ENCODE measurements at places on chromosomes 3 and 15.

DNA sequence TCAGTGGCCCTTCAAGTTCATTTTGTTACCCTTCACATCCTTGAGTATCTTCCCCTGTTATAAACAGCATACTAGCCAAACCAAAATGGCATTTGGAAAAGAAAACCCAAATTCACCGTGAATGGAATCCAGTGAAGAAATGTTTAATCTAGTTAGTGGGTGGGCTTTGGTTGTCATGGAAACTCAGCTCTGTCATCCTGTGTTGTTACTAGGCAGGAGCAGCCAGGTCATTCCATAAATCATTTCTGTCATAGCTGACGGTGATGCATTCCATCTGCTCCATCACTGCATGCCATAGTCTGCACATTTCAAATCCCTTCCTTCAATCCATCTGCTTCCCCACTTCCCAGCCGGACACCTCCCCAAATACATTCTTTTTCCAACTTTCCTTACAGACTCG lies 140.4 kb upstream of the CGNL1 start:
- DNase-seq = peak; percentile 61

GRCh38 chr15:56759450-56759845 lies 26.1 kb upstream of the ZNF280D start:
- DNase-seq = peak; percentile 42

DNA sequence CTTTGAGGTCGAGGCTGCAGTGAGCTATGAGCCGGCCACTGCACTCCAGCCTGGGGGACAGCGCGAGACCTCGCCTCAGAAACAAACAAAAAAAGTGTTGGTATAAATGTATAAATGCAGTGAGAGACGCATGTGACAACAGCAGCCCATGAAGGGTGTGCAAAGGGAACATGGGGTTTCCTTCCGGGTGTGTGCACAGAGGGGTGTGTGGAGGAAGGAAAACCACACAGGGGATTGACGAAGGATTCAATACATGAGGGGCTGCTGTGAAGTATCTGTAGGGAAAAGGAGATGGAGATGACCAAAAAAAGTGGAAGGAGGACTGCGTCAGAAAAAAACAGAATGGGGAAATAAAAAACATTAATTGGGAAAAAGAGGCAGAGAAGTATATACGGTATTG lies 1.1 kb downstream of the MTFMT start:
- DNase-seq = no peak

DNA sequence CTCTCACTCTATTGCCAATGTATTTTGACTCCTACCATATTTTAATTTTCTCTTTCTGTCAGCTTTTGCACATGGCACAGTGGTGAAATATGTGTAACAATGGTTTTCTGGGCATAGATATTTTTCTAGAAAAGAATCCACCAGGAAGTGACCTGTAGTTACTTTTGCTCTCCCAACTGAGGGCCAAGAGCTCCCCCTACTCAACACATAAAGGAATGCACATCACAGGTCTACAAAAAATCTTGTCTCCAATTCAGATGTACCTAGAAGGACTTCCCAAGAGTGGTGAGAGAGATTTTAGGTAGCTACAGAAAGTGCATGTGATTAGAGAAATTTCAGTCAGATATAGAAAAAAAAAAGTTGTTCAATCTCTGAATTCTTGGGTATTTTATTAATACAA lies 15.6 kb downstream of the CPA3 start:
- DNase-seq = no peak

GRCh38 chr3:119588112-119588511 lies 8.8 kb downstream of the ADPRH start:
- DNase-seq = no peak

GRCh38 chr15:92178911-92179310 lies 214.8 kb upstream of the ST8SIA2 start:
- no peak for DNase-seq

DNA sequence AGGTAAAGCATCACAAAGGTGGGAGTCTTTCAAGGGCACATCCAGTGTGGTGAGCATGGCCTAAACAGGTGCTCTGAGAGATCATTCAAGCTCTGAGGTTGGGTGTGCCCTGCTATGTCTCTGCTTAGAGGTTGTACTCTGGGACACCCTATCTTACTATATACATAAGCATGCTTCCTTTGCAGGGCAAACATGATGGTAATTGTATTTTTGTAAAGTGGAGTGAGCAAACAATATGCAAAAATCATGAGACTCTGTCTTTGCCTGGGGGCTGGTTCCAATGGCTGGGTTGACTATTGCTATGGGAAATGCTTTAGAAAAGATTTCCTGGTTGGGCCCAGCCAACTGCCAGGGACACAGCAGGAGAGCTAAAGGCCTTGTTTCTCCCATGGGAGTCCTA lies 315.1 kb upstream of the TLE3 start:
- DNase-seq = no peak

GRCh38 chr15:82313446-82313845 lies 35.8 kb downstream of the GOLGA6L10 start:
- no peak for DNase-seq

- no peak for DNase-seq
Observed at GRCh38 chr15:68668926-68669600, 90.3 kb downstream of the CORO2B start.

DNA sequence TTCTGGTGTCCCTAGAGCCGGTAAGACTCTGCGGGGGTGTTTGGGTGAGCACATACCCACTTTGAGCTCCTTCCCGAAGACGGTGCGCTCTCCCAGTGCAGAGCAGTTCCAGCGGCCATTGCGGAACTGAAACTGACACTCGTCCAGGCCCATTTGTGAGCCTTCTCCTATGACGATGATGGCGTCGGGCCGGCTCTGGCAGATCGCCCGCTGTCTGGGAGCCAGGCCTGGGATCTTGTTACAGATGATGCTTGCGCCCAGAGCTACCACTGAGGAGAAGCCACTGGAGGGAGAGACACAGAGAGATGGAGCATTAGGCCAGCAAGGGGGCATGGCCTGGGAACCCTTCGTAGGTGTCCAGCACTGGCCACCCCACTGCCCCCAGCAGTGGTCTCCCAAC lies 5.0 kb downstream of the WNT7A start:
- no peak for DNase-seq

- DNase-seq = peak; percentile 88
Observed at GRCh38 chr15:90872486-90873184, 4.2 kb downstream of the FURIN start.

DNA sequence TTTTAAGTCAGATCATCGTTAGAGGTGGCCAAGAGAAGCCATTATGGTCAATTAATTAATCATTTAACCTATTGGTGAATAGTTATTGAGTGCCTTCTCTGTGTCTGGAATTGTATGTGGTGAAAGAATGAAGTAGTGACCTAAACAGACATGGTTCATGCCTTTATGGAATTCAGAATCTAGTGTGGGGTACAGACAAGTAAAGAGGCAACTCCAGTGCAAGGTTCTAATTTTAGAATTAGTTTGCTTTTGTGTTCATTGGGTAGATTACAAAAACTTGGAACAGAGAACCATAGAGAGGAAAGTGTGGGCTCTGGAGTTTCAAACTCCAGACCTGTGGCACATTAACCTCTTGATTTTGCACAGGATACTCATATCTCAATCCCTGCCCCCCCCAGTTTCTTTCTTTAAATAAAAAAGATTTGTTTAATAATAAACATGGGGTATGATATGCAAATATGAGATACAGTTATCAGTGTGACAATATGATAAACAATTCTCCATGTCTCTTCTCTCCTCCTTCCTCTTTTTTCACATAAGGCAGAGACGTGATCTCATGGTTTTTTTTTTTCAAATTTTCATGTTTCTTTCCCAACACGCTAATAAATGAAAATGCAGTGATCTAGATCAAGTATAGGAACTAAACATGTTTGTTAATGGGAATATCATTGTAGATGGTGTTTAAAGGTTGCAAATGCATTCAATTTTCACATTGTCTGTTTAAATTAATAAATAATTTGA lies 117.9 kb downstream of the MITF start:
- DNase-seq = no peak

DNA sequence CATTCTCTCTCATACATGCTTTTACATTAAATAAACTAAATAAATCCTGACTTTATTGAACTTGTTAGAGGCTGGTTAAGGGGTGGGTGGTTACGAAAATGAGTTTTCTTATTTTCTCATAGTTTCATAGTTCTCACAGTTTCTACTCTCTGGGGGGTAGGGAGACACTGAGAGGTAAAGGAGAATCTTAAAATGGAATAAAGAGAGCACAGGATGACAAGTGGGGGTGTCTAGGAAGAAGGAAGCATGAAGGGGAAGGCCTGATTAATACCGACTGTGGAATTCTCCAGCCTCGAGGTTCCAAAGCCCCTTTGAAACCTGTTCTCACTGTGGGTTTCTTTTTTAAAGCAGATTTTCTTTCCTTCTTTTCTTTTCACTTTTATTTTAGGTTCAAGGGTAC lies 66.4 kb upstream of the TRA2B start:
- DNase-seq = no peak

GRCh38 chr3:172356427-172356826 lies 91.8 kb downstream of the GHSR start:
- DNase-seq = no peak

- no peak for DNase-seq
Observed at GRCh38 chr3:143627336-143627735, 220.9 kb downstream of the SLC9A9 start.

DNA sequence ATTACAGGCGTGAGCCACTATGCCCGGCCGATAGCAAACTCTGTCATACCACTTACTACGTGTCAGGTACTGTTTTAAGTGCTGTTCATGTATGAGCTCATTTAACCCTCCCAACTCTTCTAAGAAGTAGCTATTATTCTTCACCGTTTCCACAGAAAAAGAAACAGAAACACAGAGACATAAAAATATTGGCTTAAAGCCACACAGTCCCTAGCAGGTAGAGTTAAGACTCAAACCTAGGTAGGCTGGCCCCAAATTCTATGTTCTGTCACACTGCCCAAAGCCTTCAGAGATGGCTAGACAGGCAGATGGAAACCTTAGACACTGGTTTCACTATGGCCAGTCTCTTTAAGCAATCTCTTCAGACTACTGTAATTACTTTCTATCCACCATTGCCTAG lies 149.8 kb upstream of the KCNMB2 start:
- DNase-seq = no peak

DNA sequence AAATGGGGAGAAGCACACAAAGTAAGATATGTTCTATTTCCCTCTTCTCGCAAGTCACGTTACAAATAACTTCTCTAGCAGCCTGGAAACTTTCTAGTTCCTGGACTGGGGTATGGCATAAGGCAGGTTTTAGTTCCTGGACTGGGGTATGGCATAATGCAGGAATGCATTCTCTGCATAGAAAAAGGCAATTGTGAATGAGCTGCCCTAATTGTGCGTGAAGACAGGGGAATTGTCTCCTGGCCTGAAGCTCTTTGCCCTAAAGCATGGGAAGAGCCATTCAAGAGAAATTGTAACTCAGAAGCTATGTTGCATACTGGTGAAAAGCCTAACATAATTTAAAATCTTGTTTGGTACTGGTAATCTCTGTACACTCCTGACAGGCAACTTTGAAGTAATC lies 54.3 kb upstream of the CBLB start:
- no peak for DNase-seq

GRCh38 chr3:3101660-3102458 lies 8.3 kb downstream of the IL5RA start:
- DNase-seq = no peak

- peak; percentile 70 for DNase-seq
Observed at GRCh38 chr15:75671730-75672602, 24.3 kb downstream of the SNX33 start.

DNA sequence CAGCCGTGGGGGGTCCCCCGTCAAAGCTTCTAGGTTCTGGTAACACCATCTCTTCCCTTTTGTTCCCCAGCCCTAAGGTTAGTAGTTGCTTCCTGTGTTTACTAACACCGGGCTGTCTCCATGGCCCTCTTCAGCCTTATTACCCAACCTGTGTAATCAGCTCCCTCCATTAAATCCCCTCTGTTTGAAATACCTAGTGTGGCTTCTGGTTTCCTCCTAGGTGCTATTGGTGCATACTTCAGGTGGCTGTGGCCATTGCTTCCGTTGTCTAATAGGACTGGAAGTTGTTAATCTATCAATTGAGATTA lies 35.3 kb downstream of the MOBP start:
- no peak for DNase-seq

GRCh38 chr3:197456261-197457091 lies 99.3 kb downstream of the BDH1 start:
- DNase-seq = peak; percentile 94

DNA sequence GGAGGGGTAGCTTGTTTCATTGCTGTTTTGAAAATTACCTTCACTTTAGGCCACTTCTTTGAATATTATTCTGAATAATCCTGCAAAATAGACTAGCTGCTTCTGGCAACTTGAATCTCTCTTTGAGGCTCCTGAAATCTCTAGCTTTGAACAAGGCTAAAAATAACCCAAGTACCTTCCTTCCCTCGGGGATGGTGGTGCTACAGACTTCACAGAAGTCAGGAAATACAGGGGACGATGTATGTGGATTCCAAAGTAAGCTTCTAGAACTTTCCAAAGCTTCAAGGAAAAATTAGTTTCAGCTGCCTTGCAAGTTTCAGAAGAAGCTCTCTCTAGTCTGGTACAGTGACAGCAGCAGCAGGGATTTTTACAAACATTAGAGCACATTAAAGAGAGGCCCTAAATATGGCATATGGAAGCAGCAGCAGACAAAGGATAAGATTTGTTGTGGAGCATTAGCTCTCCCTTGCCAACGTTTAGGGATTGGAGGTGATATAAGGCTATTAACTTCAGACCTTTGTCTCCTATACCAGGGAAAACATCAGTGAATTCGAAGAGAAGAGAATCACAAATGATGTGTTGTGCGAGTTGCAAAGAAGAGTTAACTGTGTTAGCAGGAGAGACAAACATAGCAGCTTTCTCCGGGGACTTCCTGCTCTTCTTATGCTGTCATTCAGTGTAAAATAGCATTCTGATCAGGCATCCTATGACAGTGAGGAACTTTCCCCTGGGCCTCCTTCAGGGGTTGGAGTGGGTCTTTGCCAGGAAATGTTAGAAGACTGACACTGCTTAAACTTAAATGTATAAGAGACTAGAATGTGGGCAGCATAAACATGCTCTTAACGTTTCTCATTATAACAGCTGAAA lies 783.0 kb upstream of the ARPP21 start:
- no peak for DNase-seq

All from hepatic stellate cell (primary cell).